ENCODE measurements at places on chromosomes 2 and 18. TPM values are rescaled to one million over a fixed set of nuclear protein-coding genes. Genes with fewer than 3 reads are reported as not detected.

- no peak for DNase-seq
Observed at GRCh38 chr2:795531-796041, 118.4 kb upstream of the TMEM18 start.

ERFE gene
- total RNA-seq, result 3.4 TPM

DNA sequence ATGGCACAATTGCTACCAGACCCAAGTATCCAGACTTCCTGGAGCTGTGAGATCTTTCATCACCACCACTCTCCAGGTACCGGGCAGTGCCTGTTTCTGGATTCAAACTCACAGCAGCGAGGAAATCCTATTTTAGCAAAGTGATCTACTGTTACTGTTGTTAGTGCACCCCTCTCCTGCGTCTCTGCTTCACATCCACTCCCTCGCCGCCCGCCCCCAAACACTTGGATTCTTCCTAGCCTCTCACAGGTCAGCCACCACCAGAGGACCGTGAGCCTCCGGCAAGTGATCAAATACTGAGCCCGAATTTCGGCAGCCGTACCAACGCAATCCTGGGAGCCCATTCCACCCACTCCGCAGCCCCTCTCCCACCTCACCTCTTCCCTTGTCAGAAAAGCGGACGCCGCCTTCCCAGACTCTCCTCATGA, 519 bp downstream of the METTL4 start:
- DNase-seq, result peak; percentile 72

LIPT1 gene
- 9.0 TPM for total RNA-seq

FRZB gene
- total RNA-seq, result 0.18 TPM

- DNase-seq, result peak; percentile 100
Observed at GRCh38 chr2:43086451-43087221, 139.8 kb downstream of the ZFP36L2 start.

DNA sequence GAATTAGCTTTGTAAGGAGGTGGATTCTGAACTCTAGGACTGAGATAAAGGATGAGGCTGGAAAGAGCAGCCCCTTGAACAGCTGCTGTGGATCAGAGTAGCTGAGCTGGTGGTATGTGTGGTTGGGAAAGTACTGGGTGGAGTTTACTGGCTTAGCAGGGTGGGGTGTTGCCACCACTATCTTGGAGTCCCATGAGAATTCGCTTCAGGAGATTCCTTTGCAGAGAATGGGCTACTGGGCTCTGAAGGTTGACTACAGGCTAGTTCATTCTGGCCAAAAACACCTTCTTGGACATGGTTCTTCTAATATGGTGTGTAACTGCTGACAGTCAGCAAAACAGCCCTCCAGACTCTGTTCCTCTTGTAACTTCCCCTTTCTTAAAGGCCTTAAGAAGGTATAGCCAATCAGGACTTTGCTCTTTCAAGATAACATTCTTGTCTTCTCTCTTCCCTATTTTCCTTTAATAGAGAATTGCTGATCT, 52.7 kb downstream of the TET3 start:
- peak; percentile 86 for DNase-seq

IKZF2 gene
- 11.3 TPM for total RNA-seq

CACNB4 gene
- total RNA-seq, result 4.8 TPM

FOXI3 gene
- total RNA-seq, result not detected

DNA sequence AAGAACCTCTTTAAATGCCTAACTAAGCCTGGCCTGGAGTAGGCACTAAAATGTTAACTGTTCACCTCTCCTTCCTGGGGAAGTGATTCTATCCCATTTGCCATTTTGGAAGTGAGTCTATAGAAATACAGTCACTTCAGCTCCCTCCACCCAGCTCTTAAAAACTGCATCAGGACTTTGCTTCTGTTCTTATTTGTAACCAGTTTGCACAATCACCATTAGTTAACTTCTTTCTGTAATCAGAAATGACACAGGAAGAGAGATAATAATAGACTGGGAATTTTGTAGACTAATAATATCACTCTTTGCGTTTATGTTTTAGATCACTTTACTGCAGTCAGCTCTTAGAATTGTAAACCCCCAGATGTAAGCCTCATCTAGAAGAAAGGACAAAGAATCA, 16.0 kb upstream of the MARCO start:
- no peak for DNase-seq

DNA sequence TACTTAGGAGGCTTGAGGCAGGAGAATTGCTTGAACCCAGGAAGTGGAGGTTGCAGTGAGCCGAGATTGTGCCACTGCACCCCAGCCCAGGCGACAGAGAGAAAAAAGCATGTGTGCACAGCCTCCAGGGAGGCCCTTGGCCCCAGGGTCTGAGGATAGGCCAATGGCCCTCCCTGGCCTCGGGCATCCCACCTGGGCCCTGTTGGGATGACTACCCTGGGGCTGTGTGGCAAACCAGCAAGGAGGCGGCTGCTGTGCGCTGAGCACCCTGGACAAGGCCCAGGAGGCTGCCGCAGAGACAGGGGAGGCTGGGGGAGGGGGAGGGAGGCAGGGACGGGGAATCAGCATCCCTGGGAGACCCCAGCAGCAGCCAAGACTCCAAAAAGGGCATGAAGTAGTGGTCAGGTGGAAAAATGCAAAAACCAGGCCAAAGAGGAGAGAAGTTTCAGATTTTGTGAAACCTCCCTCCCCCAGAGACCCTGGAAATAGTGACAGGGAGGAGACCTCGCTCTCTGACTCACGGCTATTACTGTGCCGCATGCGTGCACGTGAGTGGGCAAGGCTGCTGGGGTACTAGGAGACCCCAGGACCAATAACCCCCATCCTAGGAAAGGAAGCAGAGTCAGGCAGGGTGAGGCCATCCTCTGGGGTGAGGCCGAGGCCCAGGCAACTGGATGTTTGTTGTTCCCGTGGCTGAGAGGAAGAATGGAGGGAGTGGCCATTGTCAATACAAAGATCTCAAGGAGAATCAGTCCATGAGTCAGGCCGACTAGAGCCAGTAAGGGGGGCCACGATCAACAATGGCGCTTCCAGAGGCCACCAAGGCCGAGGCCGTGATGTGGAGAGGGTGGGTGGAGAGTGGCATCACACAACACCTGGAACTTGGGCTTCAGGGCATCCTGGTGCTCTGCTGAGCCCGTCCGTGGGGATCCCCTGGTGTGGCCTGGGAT, 16.0 kb upstream of the B3GNT7 start:
- no peak for DNase-seq

DNA sequence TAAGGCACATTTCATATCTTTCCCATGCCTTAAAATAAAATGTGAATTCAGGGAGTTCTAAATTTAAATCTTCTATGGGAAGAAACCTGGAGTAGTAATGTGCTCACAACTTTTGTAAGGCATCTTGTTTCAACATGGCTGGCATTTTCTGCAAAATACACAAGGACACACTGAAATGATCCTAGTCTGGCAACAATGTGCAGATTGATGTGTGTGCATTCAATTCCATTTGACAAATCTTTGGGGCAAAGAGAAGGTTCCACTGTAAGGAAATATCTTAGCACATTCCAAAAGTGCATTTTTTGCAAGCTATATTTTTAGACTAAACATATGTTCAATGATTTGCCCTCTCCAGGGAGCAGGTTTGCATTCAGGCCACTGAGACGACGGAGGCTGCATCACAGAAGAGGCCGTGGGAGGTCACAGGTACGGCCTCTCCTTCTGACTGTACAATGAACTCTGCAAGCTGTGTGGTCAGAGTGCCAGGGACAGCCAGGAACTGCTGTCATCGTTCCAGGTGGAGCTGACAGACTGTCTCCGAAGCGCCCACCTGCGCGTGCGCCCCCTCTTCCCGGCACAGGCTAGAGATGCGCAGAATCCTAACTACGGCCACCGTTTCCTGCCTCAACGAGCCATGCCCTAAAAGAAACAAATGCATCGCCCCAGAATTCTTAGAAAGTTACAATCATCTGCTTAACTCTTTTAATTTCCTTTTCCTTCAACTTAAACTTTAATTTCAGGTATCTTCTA, 149.2 kb upstream of the POU3F3 start:
- no peak for DNase-seq

GRCh38 chr18:5628512-5629255, 84.9 kb upstream of the EPB41L3 start:
- DNase-seq, result peak; percentile 11

GRCh38 chr2:219506802-219507526, 7.3 kb upstream of the ASIC4 start:
- DNase-seq, result no peak

ERICH2 gene
- not detected for total RNA-seq

DNA sequence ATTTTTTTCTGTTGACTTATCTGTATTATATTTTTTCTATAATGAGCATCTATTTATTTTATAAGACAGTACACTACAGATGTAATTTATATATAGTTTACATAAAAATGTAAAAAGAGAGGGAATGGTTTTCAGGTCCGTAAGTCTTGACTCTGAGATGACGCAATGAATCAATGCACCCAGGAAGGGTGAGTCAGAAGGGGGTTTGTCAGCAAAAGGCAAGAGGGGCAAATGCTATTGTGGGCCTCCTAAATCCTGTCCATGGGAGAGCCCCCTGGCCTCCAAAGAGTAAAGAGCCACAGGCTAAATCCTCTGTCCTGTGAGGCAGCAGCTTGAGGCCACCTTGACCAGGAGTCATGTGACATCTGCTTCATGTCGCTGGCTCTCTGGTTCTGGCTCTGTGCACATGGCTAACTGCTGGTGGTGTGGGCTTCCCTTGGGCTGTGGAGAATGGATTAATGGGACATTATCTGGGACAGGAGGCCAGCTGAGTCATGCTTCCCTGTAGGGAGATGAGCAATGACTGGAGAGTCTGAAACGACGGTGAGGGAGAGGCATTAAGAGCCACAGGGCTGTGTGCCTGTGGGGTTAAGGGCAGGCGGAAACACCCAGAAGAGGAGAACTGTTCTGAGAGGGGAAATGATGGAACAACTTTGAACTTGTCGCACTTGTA, 22.8 kb upstream of the ASB18 start:
- no peak for DNase-seq

SERPINB12 gene
- not detected for total RNA-seq

DNA sequence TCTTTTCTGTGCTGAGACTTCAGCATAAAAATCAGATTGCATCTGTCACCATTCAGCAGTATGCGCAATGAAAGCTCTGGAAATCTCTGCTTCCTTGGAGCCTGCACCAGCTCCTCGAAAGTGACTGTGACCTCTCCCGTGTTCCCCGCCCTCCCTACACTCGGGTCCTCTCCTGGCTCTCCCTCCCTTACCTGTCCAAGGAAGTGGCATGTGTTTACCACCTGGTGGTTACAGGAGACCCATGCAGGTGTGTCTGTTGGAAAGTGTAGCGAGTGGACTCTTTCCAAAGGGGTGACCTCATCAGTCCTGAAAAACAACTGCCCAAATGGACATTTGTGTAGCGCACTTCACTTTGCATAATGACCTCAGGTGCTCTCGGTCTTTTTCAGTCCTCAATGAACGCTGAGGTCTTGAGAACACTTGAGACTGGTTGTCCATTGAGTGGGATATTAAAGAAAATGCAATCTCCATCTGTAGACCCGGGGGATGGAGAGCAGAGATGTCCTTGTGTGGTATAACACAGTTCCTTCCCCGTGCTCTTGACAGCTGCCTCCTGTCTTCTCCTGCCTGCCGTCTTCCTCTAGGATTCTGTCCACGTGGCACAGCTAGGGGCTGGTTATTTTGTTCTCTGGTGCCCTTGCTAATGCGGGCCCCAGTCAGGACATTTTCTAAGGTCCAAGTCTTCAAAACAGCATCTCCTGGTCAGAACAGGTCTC, 133.2 kb downstream of the ACKR3 start:
- DNase-seq, result no peak

DNA sequence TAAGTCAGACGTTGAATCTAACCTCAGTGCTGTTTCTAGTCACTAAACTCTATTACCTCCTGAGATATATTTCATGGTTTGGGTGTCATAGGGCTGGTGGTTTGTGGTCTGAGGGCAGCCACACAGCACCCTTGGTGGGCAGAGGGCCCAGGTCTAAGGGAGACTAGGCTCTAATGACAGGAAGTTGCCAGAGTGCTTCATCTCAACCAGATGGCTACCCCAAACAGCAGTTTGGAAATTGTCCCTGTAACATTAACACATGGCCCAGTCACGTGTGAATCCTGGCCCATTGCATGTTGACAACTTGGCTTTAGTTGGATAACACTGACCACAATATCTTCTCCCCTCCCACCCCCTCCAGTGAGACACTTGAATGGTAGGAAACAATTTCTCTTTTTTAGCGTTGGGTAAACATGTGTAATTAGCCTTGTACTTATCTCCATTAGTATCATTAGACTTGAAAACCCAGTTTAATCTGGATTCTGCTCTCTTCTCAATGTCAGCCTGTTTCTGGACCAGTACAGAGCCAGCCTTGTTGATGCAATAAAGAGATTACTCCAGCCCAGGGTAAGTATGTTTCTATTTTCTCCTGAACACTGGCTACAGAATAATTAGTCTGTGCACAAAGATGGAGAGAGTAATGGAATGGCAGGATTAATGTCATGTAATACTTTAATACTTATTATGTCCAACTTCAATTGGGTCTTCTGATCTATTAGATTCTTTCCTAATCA, 187.8 kb upstream of the SIX3 start:
- peak; percentile 22 for DNase-seq

DLX2 gene
- total RNA-seq, result 0.72 TPM

DNER gene
- total RNA-seq, result not detected

FBXO41 gene
- 0.18 TPM for total RNA-seq

DNA sequence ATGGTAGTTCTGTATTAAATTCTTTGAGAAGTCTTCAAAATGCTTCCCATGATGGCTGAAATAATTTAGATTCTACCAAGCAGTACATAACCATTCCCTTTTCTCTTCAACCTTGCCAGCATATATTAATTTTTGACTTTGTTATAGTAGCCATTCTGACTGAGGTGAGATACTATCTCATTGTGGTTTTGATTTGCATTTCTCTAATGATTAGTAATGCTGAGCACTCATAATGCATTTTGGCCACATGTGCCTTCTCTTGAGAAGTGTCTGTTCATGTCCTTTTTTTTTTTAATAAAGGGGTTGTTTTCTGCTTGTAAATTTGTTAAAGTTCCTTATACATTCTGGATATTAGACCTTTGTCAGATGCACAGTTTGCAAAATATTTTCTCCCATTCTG, 173.9 kb downstream of the CALCRL start:
- DNase-seq, result no peak

DNA sequence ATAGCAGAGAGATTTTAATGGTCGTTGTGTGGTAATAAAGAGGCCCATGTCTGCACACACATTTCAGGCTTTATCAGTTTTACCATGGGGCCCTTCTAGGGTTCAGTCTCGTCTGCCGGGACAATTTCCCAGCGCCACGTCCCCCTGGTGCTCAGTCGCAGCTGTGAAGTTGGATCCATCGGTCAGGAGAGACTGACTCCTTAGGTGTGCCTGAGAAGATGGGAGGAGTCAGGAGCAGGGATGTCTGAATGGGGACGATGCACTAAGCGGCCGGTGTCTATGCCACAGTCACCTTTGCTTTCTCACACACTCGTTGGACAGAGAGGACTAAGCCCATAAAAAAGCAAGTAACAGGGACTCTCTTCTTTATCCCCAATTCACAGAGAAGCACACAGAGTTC, 71.4 kb downstream of the TWIST2 start:
- no peak for DNase-seq

Measured in fibroblast of the aortic adventitia (primary cell).